ENCODE measurements at places on chromosomes 1 and 21.

- peak overlapping the region; percentile 38 for H3K27ac ChIP-seq
- H3K4me3 ChIP-seq: no peak overlapping the region
- no peaks in the 10 kb centered on the region for H3K36me3 ChIP-seq
- peaks cover 18% of the 10 kb centered on the region for H3K4me1 ChIP-seq
Measured at GRCh38 chr1:106620521-106620954, 435.9 kb upstream of the PRMT6 start.

- no peak overlapping the region for H3K4me3 ChIP-seq
- DNase-seq: no peak
- peak overlapping the region; percentile 86 for H3K27ac ChIP-seq
- no peaks in the 10 kb centered on the region for H3K27me3 ChIP-seq
- peaks cover 37% of the 10 kb centered on the region for H3K4me1 ChIP-seq
Measured at GRCh38 chr1:54857141-54857540, 29.9 kb downstream of the DHCR24 start.

DNA sequence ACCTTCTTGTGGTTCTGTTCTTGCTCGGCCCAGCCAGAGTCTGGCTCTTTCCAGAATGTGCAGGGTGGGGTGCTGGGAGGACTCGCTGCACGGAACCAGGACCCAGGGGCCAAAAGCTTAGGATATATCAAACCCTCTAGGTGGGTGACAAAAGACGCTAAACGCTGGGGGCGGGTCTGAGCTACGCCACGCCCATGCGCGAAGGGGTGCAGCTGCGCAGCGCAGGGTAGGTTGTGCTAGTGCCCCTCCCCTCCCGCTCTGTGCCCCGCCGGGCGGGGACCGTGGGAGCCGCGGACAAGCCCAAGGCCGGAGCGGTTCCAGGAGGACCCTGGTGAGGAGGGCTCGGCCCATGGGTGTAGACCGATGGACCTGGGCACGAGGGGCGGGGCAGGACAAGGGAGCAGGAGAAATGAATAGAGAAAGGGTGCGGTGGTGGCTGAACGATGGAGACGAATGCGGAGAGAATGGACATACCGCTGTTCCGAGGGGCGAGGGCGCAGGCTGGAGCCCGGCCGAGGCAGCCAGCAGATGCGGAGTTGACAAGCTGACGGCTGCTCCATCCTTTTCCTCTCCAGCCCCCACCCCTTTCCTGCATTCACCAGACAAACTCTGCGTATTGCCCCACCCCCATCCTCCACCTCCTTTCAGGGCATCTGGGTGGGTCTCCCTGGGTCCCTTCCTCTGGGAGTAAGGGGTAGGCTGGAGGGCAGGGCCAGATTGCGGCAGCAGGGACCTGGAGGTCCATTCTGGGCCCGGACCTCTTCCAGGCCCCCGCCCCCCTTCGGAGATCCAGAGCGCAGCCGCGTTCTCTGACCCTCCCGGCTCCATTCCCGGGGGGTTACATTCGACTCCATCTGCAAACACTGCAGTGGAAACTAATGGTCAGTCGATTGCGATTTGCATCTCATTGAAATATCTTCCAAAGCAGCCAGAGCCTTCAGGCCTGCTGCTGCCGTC is at the start of gene RUSC1:
RUSC1 (plus strand) TSS at position 234 of the 957 bp plus-strand sequence. CDS start 880 bp downstream, outside the sequence.
- DNase-seq: peak; percentile 79
- peak within 1 kb of the TSS; percentile 7 for H3K4me3 ChIP-seq

- H3K27ac ChIP-seq: no peak overlapping the region
- no peak overlapping the region for H3K4me3 ChIP-seq
- H3K36me3 ChIP-seq: no peaks in the 10 kb centered on the region
- DNase-seq: no peak
- H3K27me3 ChIP-seq: no peaks in the 10 kb centered on the region
- peaks cover 4% of the 10 kb centered on the region for H3K4me1 ChIP-seq
Measured at GRCh38 chr1:177863796-177864195, 106.1 kb downstream of the SEC16B start.

GRCh38 chr1:181134543-181135436 is 46.3 kb downstream of the IER5 start:
- H3K27me3 ChIP-seq: no peaks in the 10 kb centered on the region
- no peak overlapping the region for H3K4me3 ChIP-seq
- no peaks in the 10 kb centered on the region for H3K36me3 ChIP-seq

GRCh38 chr1:15489052-15489736 is 13.3 kb downstream of the CELA2B start:
- no peaks in the 10 kb centered on the region for H3K4me1 ChIP-seq
- no peaks in the 10 kb centered on the region for H3K27me3 ChIP-seq
- no peak for DNase-seq
- no peak overlapping the region for H3K27ac ChIP-seq
- no peaks in the 10 kb centered on the region for H3K36me3 ChIP-seq

GRCh38 chr1:186519982-186520381 is 59.1 kb upstream of the PDC start:
- no peaks in the 10 kb centered on the region for H3K4me1 ChIP-seq
- no peak overlapping the region for H3K27ac ChIP-seq
- no peak overlapping the region for H3K4me3 ChIP-seq

GRCh38 chr1:18511874-18512150 is 31.1 kb downstream of the KLHDC7A start:
- no peaks in the 10 kb centered on the region for H3K4me1 ChIP-seq
- H3K27ac ChIP-seq: no peak overlapping the region
- H3K36me3 ChIP-seq: no peaks in the 10 kb centered on the region
- DNase-seq: no peak
- H3K27me3 ChIP-seq: peaks cover 3% of the 10 kb centered on the region
